ENCODE measurements at places on chromosomes 11 and 22. TPM values are rescaled to one million over a fixed set of nuclear protein-coding genes. Genes with fewer than 3 reads are reported as not detected.

DNA sequence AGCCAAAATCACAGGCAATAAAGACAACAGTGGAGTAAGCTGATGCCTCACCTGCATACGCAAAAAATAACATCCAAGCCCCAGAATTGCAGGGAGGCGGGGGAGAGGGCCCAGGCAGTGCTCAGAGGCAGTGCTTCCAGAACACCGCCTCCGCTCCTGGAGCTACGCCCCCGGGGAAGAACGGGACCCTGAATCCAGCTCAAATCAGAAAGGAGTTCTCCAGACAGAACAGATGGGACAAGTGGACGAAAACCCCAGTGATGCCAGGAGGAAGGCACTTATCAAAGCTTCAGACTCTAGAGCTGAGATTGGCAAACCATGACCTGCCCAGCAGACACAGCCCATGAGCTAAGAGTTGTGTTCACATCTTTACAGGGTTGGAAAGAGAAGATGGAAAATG lies 683.9 kb downstream of the TBC1D22A start:
- no peak for ATAC-seq

- no peak for ATAC-seq
Measured at GRCh38 chr11:12048936-12049790, 40.7 kb upstream of the DKK3 start.

- no peak for ATAC-seq
Measured at GRCh38 chr11:65650547-65651338, 12.0 kb downstream of the RELA start.

The WEE1 gene
- total RNA-seq: 33.1 TPM

The PVALB gene
- total RNA-seq: not detected

- ATAC-seq: no peak
Measured at GRCh38 chr11:96319898-96320656, 22.9 kb downstream of the MAML2 start.

The ASCL2 gene
- not detected for total RNA-seq

The NUMA1 gene
- total RNA-seq: 108 TPM

The TBX1 gene
- 1.6 TPM for total RNA-seq

GRCh38 chr11:118048472-118049370 lies 28.2 kb upstream of the TMPRSS4 start:
- ATAC-seq: no peak

The MRGPRE gene
- not detected for total RNA-seq

GRCh38 chr11:92411431-92411830 lies 186.8 kb downstream of the FAT3 start:
- ATAC-seq: no peak

GRCh38 chr11:43516316-43516850 lies 157.7 kb downstream of the TTC17 start:
- peak; percentile 20 for ATAC-seq

The GSTT2 gene
- total RNA-seq: not detected
